ENCODE measurements at places on chromosomes 4 and X.

DNA sequence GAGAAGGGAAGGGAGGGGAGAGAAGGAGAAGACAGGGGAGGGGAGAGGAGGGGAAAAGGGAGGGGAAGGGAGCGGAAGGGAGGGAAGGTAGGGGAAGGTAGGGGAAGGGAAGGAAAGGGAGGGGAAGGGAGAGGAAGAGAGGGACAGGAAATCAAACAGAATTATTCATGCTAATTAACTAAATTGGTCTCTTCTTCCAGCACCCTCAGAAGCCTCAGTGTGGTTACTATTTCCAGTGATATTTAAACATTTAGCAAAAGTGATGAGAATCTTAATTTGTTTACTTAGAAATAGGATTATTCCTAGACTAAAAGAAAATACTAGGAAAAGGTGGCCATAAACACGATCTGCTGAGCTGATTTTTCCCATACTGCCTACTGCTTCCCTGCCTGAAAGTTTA is 193.1 kb upstream of the CPEB2 start:
- DNase-seq: no peak

DNA sequence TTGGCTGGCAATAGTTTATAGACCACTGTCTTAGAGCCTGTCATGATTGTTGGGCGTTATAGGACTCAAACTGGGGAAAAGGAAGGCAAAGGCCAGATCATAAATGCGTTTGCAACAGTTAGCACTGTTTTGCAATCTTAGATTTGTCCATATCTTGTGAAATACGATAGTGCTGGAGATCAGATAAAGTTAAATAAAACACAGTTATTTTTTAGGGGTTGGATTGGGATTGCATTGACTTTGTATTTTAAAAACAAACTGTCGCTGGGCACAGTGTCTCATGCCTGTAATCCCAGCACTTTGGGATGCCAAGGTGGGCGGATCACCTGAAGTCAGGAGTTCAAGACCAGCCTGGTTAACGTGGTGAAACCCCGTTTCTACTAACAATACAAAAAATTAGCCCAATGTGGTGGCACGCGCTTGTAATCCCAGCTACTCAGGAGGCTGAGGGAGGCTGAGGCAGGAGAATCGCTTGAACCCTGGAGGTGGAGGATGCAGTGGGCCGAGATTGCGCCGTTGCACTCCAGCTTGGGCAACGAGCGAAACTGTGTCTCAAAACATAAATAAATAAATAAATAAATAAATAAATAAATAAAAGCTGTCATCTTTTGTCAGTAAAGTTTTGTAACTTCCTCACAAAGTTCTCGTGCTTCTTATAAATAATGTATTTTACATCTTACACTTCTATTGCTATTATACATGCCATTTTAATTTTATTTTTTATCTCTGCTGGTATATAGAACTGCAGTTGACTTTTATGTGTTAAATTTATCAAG is 117.2 kb downstream of the KDM6A start:
- no peak for DNase-seq

DNA sequence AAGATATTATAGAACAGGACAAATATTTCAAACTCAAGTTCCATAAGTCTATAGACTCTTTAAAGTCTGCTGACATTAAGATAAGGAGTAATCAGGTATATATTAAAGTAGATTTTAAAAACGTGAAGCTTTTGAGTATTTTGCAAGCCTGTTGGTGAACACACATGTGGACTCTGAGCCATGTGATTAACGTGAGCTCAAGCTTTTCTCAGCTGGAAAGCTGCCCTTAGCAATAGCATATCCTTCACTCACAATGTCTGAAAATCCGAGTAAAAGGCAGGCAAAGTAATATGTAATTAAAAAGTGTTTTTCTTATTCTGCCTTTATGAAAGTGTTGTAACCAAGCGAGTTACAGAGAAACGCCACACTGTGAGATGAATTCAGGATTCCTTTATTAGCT is 140.5 kb upstream of the AADAT start:
- DNase-seq: no peak

DNA sequence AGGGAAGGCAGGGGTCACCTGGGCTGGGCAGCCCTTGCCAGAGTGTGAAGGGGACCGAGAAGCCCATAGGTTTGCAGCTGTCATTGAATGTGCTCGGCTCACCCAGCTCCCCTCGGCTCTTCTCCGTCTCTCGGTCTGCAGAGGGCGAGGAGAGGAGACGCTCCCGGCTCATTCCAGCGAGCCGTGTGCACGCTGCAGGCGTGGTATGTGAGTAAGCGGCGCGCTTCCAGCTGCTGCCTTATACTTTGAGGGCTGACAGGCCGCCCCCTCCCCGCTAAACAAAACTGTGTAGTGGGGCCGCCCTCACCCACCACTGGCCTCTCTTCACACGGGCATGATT is 23.0 kb upstream of the BCORL1 start:
- no peak for DNase-seq

- DNase-seq: peak; percentile 71
Measured at GRCh38 chr4:121696170-121696580, 605 bp downstream of the ANXA5 start.

DNA sequence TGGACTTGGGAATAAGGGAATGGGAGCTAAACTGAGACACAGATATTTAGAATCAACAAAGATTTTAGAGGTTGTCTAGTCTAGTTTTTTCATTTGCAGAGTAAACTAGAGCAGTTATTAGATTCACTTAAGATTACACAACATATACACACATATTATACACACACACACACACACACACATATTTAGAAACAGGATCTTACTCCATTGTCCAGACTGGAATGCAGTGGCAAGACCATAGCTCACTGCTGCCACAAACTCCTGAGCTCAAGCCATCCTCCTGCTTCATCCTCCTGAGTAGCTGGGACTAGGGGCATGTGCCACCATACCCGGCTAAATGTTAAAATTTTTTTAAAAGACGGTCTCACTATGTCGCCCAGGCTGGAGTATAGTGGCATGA is 127.8 kb downstream of the TSPAN5 start:
- no peak for DNase-seq

DNA sequence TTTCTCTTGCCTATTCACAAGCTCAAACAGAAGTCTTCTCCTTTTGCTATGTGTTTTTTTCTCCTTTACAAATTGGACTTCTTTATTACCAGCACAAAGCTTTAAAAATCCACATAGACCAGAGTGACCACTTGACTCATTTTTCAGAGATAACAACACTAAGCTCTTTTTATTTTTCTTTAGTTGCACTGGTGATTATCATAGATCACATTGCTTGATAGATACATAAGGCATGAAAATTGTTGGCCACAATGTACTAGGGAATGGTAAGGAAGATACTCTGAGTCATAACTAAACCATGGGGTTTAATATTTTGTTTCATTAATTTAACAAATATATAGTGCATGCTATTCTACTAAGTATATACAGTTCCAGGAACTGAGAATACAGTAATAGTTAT is 159.0 kb downstream of the GASK1B start:
- DNase-seq: no peak

GRCh38 chr4:153759407-153760316 is at the start of gene RNF175:
Gene RNF175, minus strand, starts transcription at chr4:153760024. Its CDS starts 162 bp downstream, at chr4:153759862.
- DNase-seq: no peak

Measured in hypothalamus (tissue), 51 donors.